ENCODE measurements at places on chromosomes 2 and 18. TPM values are rescaled to one million over a fixed set of nuclear protein-coding genes. Genes with fewer than 3 reads are reported as not detected.
A peak's percentile ranks its signal among the peaks of the same experiment; 100 is the strongest.

The NEU2 gene
- not detected for total RNA-seq

The RASGRP3 gene
- 3.1 TPM for total RNA-seq

The ASXL3 gene
- not detected for total RNA-seq

The ANKRD62 gene
- total RNA-seq: not detected

The L3MBTL4 gene
- 0.18 TPM for total RNA-seq

The ALLC gene
- not detected for total RNA-seq

The RABL2A gene
- total RNA-seq: 14.7 TPM

The SNTG2 gene
- total RNA-seq: 1.3 TPM

The SPP2 gene
- not detected for total RNA-seq

The MLPH gene
- total RNA-seq: not detected

The MYO5B gene
- total RNA-seq: 0.07 TPM

The LIMS4 gene
- 0.91 TPM for total RNA-seq

- no peaks in the 10 kb centered on the region for H3K4me1 ChIP-seq
- DNase-seq: no peak
- no peaks in the 10 kb centered on the region for H3K36me3 ChIP-seq
Observed at GRCh38 chr18:73975266-73975665, 172.4 kb downstream of the FBXO15 start.

GRCh38 chr2:234401426-234401825 lies 95.5 kb downstream of the ARL4C start:
- peaks cover 24% of the 10 kb centered on the region for H3K4me1 ChIP-seq
- H3K27ac ChIP-seq: no peak overlapping the region
- H3K4me3 ChIP-seq: no peak overlapping the region

DNA sequence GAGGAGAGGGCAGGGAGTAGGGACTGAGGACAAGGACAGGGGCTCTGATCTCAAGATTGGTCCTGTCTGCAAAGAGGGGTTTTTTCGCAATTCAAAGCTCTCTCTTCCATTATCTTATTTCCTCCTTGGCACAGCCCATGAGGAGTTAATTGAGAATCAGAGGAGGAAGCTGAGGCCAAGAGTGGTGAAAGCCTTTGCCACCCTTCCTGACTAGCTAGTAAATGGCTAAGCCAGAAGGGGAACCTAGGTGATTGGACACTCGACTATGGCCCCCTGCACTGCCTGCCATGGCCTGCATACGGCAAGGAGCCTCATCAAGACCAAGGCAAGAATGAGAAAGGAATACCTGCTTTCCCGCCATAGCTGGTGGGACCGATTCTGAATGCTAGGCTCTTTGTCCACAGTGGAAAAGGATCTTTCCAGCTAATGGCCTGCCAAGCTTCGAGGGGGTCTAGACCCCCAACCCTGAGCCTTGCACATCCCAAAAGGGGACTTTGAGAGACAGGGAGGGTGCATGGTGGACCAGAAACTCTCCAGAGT lies 237.9 kb downstream of the HAUS1 start:
- no peak overlapping the region for H3K27ac ChIP-seq
- H3K27me3 ChIP-seq: no peaks in the 10 kb centered on the region
- DNase-seq: no peak

- H3K4me3 ChIP-seq: no peak overlapping the region
- H3K36me3 ChIP-seq: peaks cover 36% of the 10 kb centered on the region
- no peak overlapping the region for H3K27ac ChIP-seq
- peaks cover 28% of the 10 kb centered on the region for H3K4me1 ChIP-seq
- no peak for DNase-seq
- no peaks in the 10 kb centered on the region for H3K27me3 ChIP-seq
Observed at GRCh38 chr2:73952499-73953446, 26.1 kb downstream of the DGUOK start.

- H3K27me3 ChIP-seq: peaks cover 19% of the 10 kb centered on the region
- peak overlapping the region; percentile 94 for H3K27ac ChIP-seq
- no peak for DNase-seq
- peak overlapping the region; percentile 52 for H3K4me3 ChIP-seq
- peaks cover 46% of the 10 kb centered on the region for H3K4me1 ChIP-seq
- H3K36me3 ChIP-seq: no peaks in the 10 kb centered on the region
Observed at GRCh38 chr2:144514616-144515091, 5.3 kb downstream of the ZEB2 start.

DNA sequence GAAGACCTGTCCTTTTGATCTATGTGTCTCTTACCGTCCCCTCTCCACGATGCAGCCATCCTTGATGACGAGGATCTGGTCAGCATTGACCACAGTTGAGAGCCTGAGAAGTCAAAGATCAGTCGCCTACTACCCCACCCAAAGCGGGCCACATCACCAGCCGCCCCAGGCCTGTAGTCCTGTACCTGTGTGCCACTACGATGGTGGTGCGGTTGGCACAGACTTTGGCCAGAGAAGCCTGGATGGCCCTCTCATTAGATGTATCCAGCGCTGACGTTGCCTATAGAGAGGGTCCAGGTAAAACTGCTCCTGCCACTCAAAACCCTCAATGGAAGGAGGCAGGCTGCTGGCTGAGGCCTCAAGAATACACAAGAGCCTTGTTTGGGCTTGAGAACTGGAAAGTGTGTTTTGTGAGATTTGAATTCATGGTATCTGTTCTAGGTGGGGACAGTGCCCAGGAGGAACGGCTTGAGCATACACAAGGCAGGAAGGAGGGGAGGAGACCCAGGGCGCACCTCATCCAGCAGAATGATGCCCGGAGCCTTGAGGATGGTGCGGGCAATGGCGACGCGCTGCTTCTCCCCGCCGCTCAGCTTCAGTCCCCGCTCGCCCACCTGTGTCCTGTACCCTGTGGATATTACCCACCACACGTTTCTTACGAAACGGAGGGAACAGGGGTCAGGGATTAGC lies 3.8 kb downstream of the ZFAND2B start:
- H3K36me3 ChIP-seq: peaks cover 20% of the 10 kb centered on the region
- H3K4me3 ChIP-seq: no peak overlapping the region
- H3K4me1 ChIP-seq: peaks cover 29% of the 10 kb centered on the region
- no peak overlapping the region for H3K27ac ChIP-seq

DNA sequence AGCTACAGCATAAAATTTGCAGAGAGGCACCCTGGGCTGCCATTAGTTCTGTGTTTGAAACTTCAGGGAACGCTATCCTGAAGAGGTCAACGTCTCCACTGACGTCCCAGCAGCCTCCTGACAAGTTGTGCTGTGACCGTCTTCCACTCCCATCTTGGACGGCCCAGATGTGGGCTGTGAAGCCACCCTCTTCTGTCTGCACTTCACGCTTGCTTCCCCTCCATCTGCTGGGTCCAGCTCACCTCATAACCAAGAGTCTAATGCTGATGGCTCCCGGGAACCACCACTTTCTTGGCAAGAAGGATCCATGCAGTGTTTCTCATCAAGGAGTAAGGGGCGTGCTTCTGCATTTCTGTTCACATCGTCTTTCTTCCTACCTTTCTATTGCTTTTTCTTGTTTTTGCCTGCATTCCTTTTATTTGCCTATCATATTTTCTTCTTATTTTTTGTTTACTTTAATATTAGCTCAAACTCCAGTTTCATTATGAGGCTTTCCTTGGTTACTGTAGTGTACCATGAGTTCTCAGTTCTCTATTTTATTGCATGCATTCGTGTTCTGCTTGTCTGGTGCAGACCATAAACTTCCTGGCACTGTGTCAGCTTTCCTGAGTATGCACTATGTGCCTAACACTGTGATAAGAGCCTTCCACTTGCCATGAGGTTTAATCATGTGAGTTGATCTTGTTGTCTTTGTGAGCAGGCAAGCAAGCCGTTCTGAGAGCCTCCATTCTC lies 631.8 kb upstream of the RAB6C start:
- no peaks in the 10 kb centered on the region for H3K36me3 ChIP-seq
- H3K27me3 ChIP-seq: no peaks in the 10 kb centered on the region
- no peak overlapping the region for H3K4me3 ChIP-seq
- H3K27ac ChIP-seq: no peak overlapping the region
- no peak for DNase-seq
- H3K4me1 ChIP-seq: no peaks in the 10 kb centered on the region

GRCh38 chr18:3603421-3604234 lies 153.7 kb downstream of the TGIF1 start:
- H3K36me3 ChIP-seq: no peaks in the 10 kb centered on the region
- H3K4me1 ChIP-seq: peaks cover 44% of the 10 kb centered on the region
- H3K27me3 ChIP-seq: no peaks in the 10 kb centered on the region
- peak overlapping the region; percentile 57 for H3K4me3 ChIP-seq
- no peak for DNase-seq

DNA sequence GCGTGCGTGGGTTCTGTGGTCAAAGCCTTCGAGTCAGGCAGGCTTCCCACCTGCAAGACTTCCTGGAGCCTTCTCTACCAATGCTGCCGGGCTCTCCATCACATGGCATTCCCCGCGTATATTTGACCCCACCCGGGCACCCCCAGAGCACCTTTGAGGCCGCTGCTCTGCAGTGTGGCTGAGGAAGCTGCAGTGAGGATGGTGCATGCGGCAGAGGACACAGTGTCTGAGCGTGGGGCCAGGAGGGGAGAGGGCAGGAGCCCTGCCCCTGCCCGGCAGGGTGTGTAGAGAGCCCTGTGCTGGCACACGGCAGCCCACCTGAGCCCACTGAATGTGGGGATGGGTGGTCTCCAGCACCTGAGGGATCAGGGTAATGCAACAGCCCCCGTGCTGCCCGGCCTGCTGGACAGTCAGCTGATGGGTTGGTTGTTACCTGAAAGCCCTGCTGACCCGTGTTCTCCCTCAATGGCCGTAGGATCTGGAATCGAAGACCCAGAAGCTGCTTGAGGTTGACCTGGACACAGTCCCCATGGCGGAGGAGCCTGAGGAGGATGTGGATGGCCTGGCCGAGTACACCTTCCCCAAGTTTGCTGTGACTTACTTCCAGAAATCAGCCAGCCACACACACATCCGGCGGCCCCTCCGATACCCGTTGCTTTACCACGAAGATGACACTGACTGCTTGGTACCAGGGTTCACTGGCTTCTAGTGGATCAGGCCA lies 36.8 kb upstream of the GPR17 start:
- H3K4me3 ChIP-seq: no peak overlapping the region
- no peak for DNase-seq
- no peaks in the 10 kb centered on the region for H3K4me1 ChIP-seq
- H3K36me3 ChIP-seq: no peaks in the 10 kb centered on the region
- no peak overlapping the region for H3K27ac ChIP-seq

DNA sequence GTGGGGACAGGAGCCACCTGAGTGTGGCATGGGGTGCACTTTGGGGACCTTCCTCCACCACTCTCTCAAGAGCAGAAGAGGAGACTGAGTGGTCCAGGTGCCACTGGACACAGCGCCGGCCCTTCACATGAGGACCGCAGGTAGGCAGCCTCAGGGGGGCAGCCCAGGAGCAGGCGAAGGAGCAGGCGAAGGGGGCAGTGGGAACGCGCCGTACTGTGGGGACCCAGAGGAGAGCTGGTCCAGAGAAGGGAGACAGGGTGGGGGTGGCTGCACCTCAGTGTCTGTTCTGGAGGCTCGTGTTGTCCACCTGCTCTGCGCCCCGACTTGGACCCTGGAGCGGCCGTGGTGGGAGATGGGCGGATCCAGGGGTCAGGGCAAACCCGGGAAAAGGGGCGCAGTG lies 55.0 kb downstream of the AQP12A start:
- no peaks in the 10 kb centered on the region for H3K36me3 ChIP-seq
- H3K4me1 ChIP-seq: no peaks in the 10 kb centered on the region
- DNase-seq: no peak
- H3K27ac ChIP-seq: no peak overlapping the region
- H3K27me3 ChIP-seq: no peaks in the 10 kb centered on the region

- H3K4me1 ChIP-seq: no peaks in the 10 kb centered on the region
- H3K4me3 ChIP-seq: no peak overlapping the region
- no peaks in the 10 kb centered on the region for H3K27me3 ChIP-seq
- no peak overlapping the region for H3K27ac ChIP-seq
- H3K36me3 ChIP-seq: no peaks in the 10 kb centered on the region
- DNase-seq: no peak
Observed at GRCh38 chr2:127012868-127013267, 94.1 kb downstream of the BIN1 start.

DNA sequence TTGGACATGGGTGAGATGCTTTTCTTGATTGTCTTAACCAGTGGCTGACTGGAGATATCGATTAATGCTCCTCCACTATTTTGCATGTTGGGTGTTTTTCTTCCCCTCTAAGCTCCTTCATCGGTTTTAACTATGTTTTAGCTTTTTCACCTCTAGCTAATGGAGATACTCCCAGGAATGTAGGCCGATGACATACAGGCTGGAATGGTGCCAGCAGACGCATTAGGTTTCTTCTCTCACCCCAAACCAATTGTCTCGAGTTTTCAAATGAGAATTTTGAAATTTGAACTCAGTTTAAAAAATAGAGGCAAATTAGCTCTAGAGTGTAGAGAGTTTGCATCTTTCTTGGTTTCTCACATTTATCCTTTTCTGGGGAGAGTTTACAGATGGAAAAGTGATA lies 247.6 kb downstream of the RPRM start:
- H3K4me3 ChIP-seq: no peak overlapping the region
- peaks cover 3% of the 10 kb centered on the region for H3K4me1 ChIP-seq
- H3K27me3 ChIP-seq: no peaks in the 10 kb centered on the region
- H3K27ac ChIP-seq: no peak overlapping the region
- no peak for DNase-seq

- no peaks in the 10 kb centered on the region for H3K36me3 ChIP-seq
- no peak overlapping the region for H3K27ac ChIP-seq
- H3K4me3 ChIP-seq: no peak overlapping the region
- H3K27me3 ChIP-seq: no peaks in the 10 kb centered on the region
- no peaks in the 10 kb centered on the region for H3K4me1 ChIP-seq
- DNase-seq: no peak
Observed at GRCh38 chr18:34867520-34867919, 157.4 kb downstream of the DTNA start.

- no peaks in the 10 kb centered on the region for H3K27me3 ChIP-seq
- DNase-seq: no peak
- no peak overlapping the region for H3K4me3 ChIP-seq
Observed at GRCh38 chr18:79851950-79852349, 54.2 kb downstream of the KCNG2 start.

DNA sequence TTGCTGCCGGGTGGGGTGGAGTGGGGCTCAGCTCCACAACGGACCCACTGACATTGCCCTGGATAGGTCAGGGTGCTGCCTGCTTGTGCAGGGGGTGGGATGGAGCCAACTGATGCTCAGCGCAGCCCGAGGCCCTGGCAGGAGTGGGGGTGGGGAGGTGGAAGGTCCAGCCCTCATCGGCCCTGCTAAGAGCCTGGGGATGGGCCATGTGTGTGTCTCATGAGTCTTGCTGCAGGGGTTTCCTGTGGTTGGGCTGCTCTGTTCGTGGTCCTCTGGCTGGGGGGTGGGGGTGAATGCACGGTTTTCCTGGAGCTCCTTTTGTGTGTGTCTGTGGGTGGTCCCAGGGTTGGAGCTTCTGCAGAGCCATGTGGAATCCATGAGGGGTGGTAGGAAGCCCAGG lies 39.4 kb upstream of the GALR1 start:
- no peak for DNase-seq
- peaks cover 38% of the 10 kb centered on the region for H3K4me1 ChIP-seq
- no peak overlapping the region for H3K4me3 ChIP-seq
- no peaks in the 10 kb centered on the region for H3K27me3 ChIP-seq
- H3K27ac ChIP-seq: no peak overlapping the region

GRCh38 chr18:55136258-55136657 lies 177.0 kb upstream of the CCDC68 start:
- no peaks in the 10 kb centered on the region for H3K36me3 ChIP-seq
- no peaks in the 10 kb centered on the region for H3K4me1 ChIP-seq

DNA sequence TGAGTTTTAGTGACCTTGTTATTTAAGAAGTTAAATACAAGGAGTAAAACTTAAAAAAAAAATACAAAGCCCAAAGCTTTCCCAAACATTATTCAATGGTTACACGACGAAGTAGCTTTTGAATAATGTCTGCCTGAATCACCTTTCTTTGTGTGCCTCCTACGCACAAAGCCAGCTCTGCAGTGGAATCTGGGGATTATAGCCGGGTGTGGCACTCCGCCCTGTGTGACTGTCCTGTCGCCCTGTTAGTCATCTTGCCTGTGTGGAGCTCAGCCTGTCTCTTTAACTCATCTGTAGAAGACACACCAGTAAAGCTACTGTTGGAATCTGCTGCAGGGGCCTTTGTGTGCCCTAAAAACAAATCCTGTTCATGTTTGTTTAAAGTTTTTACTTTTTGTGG lies 79.4 kb upstream of the TCF7L1 start:
- no peaks in the 10 kb centered on the region for H3K27me3 ChIP-seq
- DNase-seq: no peak
- no peak overlapping the region for H3K4me3 ChIP-seq
- H3K27ac ChIP-seq: no peak overlapping the region
